ENCODE measurements at places on chromosomes 11 and 22.

DNA sequence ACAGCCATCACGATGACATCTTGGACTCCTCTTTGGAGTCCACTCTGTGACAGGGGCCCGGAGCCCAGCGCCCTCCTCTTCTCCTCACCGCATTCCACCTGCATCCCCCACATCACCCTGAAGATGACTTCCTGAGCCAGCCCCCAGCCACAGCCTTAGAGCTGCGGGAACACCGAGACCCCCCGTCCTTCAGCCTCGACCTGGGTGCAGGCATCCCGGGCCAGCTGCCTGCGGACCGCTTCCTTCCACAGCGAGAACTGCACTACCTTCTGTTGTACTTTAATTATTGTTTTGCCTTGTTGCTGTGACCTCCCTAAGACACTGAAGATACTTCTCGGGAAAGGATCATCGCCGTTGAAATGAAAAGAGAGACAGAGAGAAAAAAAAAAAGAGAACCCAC, 42.1 kb downstream of the DBX1 start:
- DNase-seq: no peak

DNA sequence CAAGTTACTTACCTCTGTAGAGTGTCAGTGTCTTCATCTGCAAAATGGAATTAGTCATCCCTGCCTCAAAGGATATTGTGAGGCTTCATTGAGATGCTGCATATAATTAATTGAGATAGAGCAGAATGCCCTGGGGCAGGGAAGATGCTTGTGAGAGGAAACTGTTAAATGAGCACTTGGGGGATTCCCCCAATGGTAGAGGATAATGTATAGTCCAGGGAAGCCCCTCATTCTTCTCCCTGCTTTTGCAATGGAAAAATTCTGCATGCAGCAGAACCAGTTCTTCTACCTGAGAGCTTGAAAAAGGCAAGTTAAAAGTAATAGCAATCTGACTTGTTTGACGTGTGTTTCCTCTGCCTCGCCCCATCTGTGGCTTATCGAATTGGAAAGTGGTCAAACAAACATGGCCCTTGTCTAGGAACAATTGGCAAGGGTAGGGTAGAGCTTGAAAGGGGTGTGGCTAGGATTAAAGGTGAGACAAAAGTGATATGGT, 90.9 kb downstream of the NAV2 start:
- DNase-seq: no peak

DNA sequence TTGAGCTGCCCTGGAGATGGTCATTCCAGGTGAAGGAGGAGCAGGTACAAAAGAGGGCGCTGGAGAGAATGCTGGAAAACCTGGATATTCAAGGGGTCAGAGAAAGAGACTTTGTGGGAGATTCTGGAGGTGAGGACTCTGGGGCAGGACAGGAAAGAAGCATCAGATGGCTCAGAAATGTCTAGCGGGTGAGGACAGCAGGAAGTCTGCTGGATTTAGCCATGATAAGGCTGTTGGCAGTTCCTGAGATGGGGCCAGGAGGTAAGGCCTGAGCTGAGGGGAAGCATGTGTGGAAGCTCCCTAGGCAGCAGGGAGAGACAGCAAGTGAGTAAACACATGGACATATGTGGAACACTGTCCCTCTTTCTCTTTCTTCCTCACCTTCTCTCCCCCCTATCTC, 1.5 kb downstream of the UPB1 start:
- DNase-seq: no peak

GRCh38 chr11:12746593-12747097, 72.4 kb downstream of the TEAD1 start:
- no peak for DNase-seq

DNA sequence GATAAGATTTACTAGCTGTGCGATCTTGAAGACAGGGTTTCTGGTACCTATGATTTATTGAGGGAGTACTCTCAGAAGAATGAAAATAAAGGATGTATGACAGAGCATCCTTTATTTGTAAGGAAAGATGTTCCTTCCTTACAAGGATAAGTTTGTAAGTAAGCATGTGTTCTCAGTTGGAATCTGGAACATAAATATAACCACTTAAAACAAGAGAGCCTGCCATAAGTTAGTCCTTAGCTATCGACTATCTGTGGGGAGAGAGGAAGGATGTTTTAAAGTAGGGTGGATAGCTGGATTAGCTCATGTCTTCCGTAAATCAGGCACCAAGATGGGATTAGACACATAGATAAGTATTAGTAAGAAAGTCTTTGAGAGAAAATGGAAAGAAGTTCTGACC, 192.6 kb upstream of the CARD18 start:
- no peak for DNase-seq

GRCh38 chr11:3686751-3687150, 15.6 kb upstream of the CHRNA10 start:
- DNase-seq: no peak

DNA sequence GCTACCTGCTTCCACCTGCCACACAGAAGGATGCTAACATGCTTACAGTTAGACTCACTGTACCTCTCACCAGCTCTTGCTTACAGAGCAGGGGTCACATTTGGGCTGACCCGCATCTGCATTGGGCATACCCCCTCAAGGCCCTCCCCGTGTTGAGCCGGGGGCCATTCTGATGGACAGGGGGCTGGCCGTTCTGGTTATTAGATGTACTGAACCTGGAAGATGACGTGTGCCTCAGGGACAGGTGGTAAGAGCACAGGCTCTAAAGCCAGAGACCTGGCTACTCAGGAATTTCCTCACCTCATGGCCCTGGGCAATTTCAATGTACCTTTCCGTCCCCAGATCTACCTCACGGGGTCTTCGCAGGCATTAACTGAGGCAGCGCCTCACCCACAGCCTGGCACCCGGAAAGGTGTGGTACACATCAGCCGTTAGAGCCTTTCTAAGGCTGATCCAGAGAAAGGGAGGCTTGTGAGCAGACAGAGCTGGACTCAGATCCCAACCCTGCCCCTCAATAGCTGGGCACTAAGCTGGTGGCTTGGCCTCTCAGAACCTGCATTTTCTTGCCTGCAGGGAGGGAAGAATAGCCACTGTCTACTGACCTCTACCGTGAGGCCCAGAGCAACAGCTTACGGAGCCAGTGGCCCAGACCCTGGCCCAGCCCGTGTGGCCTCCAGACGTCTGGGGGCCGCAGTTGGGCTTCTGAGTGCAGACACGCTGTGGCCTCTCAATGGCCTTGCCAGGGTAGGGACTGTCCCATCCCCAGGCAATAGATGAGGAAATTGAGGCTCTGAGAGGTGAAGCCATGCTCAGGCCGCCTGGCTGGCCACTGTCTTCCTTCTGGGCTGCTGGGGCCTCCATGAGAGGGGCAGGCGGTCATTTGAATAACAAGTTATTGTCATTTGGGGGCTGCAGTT, 100.6 kb downstream of the MORC2 start:
- DNase-seq: no peak

GRCh38 chr22:42930810-42931420, 73.8 kb upstream of the ARFGAP3 start:
- no peak for DNase-seq

DNA sequence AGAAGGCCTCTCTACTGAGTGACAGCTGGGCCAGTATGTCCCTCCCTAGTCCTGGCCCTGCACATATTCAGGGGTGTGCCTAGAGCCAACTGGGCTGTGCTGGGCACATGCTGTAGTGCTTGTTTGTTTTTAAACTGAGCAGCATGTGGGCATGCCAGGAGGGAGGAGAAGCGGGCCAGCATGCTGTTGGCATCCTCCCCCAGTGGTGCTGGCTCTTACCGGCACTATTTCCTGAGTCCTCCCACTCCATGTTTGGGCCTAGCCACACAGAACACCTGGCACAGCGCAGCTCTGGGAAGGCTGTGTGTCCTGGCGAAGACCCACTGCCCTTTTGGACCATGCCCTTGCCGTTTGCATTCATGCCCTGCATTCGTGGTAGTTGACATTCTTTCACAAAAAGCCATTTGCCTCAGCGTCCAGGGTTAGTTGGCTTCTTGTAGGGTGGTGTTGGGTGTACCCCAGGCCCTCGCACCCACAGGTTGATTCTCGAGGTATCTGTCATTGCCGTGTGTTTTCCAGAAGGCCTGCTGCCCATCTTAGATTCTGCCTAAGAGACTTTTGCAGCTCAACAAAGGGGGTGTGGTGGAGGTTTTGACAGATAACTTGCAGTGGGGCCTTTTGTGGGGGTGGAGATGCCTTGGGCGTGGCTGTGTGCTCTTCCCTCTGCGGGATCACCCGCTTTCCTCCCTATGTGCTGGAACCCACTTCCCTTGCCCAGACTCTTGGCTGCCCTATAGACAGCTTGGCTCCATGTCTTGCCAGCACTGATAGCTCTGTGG, 13.6 kb downstream of the DGCR8 start:
- DNase-seq: no peak

- no peak for DNase-seq
These were observed 36.1 kb upstream of the OR8B8 start for GRCh38 chr11:124481365-124482323.

DNA sequence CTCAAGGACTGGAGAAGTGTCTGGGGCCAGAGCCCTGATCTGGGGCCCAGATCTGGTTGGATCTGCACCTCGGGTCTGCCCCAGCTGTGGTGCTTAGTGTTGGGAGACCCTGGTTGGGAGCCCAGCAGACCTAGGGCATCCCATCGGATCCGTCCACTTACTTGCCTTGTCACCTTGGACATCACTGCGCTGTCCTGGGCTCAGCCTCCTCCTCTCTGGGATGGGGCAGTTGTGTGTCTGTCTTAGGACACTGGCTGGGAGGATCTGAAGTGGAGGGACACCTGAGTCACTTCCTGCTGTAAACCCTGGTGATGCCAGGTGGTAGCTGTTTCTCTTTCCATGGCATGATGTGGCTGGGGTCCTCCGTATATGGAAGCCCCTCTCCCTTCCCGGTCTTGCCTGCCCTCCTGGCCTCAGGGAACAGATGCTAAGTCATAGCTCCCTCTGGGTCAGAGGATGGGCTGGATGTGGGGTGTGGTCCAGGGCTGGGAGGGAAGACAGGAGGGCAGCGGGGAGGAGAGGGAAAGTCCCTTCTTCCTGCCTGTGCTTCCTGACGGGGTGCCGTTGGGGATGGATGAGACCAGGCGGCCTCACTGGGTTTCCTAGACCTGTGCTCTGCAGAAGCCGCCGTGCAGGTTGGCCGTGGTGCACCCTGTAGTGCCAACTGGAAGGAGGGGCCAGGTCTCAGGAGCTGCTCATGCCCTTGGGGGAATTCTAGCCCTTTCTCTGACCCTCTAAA, 12.1 kb upstream of the OMP start:
- DNase-seq: no peak

DNA sequence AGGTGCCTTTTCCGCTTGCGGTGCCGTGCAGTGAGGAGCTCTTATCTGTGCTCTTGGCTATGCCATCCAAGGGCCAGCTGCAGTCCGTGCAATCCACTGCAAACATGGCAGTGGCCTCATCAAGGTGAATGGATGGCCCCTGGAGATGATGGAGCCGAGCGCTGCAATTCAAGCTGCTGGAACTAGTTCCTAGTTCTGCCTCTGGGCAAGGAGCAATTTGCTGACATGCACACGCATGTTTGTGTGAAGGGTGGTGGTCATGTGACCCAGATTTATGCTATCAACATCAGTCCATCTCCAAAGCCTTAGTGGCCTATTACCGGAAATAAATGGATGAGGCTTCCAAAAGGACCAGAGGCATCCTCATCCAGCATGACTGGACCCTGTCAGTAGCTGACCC, 3.1 kb upstream of the EHD1 start:
- DNase-seq: no peak

- no peak for DNase-seq
These were observed 281.8 kb upstream of the PLET1 start for GRCh38 chr11:112542479-112542878.

- no peak for DNase-seq
These were observed 93.1 kb downstream of the C11orf58 start for GRCh38 chr11:16831316-16832192.

DNA sequence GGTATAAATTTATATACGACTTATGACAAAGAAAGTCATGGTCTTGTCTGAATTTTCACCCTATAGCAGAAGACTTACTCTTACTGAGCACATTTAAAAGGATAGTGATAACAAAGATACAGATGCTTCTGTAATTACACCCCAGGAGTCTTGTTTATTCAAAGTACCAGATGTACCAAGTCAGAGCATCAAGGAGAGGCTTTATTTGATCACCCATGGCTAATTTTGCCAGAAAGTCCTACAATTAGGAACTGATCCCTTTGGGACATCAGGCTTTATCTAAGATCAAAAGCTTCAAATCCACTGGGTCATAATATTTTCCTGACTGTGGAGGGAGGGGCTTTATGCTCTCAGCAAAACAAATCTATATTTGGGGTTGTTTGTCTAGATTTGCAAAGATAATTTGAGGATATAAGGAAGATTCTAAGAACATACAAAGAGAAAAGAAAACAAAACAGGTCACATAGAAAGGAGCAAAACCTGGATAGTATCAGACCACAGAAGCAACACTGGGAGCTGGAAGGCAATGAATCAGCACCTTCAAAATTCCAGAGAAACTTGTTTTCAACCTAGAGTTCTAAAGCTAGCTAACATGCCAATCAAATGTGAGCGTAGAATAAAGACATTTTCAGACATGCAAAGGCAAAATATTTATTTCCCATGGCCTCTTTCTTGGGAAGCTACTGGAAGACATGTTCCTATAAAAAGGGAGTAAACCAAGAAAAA, 124.8 kb upstream of the CSNK2A3 start:
- DNase-seq: no peak

- DNase-seq: no peak
These were observed 27.8 kb upstream of the TOP3B start for GRCh38 chr22:22010358-22010757.

DNA sequence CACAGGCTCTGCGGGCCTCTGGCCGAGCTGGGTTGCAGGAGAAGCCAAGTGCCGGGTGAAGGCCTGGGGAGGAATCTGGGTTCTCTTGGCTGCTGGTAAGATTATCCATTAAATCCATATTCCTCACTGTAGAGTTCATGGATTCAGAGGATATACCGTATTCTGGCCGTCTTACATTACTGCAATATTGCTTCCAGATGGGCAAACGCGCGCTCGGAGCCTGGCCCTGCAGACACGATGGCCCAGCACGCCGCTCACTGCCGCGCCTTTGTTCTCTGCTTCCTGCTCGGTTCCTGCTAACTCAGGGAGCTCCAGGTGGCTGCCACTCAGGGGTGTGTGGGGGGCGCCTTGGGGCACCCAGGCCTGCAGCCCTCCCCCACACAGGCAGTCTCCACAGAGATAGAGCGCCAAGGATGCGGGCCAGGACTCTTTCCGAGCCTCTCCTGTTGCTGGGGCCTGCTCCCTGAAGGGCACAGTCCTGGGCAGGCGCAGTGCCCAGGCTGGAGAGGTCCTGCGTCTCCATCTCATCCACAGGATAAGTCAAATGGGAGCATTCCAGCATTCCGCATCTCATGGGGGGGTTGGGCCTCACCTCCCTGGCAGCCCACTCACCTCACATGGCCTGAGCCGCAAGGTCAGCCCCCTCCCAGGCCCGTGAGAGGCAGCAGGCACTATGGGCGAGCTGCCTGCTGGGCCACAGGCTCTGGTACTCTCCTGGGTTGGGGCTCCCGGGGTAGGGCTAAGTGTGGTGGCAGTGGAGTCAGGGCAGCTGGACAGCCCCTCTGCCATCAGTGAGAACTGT, 14.1 kb upstream of the KCNQ1OT1 start:
- DNase-seq: no peak

GRCh38 chr11:44983786-44984185, 33.1 kb upstream of the TP53I11 start:
- no peak for DNase-seq

- DNase-seq: no peak
These were observed 98.9 kb downstream of the PGR start for GRCh38 chr11:101030692-101031091.
